Esophagus mucosa (tissue), 1 donor: ENCODE measurements at places on chromosomes 7 and 10.

DNA sequence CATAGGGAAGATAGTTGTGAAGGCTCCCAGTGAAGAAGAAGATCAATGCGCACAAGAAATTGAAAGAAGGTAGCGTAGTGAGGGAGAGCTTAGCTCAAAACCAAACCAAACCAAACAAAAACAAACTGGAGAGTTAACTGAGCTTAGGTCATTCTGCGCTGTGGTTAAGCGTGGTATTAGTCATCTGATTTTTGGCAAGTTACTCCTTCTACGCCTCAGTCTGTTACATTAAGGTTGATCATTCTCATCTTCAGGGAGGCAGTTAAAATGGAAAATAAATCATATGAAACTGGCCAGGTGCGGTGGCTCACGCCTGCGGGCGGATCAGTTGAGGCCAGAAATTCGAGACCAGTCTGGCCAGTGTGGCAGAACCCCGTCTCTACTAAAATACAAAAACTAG is 259.7 kb downstream of the EXOC4 start:
- peak; percentile 49 for ATAC-seq

- peak; percentile 36 for ATAC-seq
Measured at GRCh38 chr10:16520900-16521299, 779 bp downstream of the C1QL3 start.

GRCh38 chr10:68406111-68406814 is 814 bp downstream of the RUFY2 start:
- peak; percentile 53 for ATAC-seq

DNA sequence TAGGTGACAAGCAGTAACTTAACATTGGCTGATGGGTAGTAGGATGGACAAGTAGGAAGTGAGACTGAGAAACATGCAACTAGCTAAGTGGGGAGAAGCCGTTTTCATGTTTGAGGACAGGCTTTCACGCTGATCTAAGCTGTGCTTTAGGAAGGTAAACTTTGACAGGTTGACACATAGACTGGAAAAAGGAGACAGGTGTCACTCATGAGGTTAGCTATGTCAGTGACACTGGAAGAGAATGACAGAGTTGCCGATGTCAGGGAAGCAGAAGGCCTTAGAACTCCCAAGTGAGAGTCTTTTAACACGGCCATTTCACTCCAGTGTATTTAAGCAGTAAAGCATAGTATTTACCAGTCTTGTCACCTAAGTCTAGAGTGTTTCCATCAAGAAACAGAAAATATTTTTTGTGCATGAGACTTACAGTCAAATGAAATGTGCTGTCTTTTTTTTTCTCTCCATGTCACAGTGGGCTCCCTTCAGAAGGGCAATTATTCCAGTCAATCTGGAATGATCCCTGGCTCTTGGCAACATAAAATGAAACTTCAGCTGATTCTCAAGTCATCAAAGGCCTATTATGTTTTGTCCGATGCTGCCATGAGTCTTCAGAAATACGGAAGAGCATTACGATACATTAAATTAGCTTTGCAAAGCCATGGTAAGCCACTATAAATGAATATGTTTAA is 20.6 kb downstream of the EDRF1 start:
- ATAC-seq = no peak

DNA sequence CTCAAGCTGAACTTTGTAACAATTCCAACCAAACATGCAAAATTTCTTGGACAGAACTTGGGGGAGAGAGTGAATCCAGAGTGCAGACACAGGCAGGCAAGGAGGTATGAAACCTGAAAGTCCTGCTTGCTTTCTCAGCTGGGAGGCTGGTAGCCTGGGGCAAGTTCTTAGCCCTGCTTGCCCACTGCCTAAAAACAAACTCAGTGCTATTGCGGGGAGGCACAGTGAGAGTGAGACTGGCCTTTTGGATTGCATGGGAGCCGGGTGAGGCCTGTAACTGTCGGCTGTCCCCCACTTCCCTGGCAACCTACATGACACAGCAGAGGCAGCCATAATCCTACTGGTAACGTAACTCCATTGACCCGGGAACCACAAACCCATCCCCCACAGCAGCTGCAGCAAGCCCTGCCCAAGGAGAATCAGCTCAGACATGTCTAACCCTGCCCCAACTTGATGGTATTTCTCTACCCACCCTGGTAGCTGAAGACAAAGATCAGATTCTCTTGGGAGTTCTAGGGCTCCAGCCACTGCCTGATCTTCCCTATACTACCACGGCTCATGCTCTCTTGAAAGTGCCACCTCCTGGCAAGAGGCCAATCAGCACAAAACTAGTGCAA is 663.6 kb downstream of the GRM8 start:
- no peak for ATAC-seq

- no peak for ATAC-seq
Measured at GRCh38 chr7:16826060-16826459, 21.3 kb upstream of the AGR2 start.

DNA sequence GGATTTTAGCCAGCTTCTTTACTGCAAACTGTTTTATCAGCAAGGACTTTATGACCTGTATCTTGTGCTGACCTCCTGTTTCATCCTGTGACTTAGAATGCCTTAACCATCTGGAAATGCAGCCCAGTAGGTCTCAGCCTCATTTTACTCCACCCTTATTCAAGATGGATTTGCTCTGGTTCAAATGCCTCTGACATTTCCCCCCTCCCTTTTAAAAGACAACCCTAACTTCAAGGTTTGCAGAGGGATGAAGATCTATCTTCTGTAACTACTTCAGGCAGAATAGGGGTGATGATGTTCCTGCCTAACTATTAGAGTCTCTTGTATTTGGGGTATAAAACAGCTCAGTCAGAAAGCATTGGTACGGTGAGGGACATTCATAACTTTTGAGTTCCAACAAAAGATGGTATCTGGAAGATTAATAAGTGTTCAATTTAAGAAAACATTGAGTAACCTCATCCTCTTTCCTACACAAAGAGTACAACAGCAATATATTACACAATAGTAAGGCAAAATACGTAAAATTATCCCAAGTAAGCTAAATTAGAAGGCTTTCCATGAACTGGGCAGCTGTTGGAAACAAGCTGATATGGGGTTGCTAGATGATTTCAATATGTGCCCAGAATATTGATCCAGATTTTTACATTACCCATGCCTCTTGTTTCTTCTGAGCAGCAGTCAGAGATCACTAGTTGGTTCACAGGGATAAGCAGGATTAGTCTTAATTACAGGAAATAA is 40.0 kb upstream of the LRGUK start:
- no peak for ATAC-seq

DNA sequence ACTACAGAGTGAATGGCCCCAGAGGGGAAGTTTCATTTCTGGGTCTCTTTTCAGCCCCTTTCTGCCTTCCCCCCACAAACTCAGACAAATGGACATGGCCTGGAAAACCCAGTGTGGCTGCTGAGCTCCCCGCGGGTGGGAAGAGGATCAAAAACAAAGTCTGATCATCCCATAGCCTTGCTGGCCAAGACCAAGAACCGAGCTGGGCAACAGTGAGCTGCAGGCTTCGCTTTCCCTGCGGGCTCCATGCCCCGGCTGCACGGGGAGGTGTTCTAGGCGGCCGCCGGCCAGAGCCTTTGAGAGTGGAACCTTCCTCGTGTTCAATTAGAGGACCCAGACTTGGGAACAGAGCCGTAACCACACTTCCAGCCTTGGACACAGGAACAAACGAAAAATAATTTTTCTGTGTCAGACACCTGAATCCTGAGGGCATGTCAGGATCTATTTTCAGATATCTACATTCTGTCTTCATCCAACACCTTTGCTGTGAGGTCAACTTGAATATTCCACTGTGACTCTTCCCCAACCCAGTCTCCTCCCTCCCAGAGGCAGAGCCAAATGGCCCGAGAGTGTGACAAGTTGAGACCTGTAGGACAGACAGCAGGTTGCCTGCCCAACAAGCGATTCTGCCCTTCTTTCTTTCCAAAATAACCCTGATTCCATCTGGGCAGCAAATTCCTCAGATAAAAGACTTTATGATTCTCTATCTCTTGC is 26.0 kb downstream of the WDR86 start:
- ATAC-seq = peak; percentile 41

DNA sequence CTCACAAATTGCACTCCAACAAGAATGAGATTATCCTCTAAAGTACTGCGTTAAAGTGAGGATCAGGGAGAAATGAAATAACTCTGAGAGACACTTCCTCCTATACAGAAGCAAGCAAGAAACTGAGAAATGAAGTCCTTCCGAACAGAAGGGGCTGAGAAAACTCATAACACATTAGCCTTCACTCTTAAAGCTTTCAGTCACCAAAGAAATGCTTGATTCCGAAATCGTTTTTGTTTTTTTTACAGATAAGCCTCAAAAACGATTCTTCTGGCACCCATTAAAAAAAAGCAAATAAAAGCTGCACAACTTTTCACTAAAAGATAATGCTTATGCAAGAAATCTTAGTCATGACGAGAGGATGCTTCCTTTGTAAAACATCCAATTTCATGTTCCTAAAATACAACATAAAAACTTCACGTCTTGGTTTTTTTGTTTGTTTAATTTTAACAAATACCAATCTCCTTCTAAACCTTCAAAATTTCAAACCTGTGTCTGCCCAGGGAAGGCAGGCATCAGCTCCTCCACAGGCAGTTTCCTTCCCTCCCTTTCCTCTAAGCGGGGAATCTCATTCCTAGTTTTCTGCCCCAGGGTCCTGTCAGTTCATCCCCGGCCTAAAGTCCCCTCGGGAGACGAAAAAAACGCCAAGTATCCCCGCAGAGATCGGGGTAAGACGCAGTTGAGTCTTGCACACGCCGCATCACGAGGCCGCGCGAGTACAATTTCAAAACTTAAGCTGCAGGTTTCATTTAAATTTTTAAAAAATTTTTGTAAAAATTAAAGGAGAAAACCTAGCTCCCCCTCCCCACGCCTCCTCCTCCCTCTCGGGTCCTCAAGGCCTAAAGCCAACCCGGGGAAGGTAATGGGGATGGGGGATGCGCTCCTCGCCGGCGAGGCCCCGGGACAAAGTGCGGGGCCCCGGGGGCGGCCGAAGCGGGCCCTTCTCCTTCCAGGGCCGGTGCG is 1.1 kb downstream of the BAZ1B start:
- ATAC-seq = no peak

DNA sequence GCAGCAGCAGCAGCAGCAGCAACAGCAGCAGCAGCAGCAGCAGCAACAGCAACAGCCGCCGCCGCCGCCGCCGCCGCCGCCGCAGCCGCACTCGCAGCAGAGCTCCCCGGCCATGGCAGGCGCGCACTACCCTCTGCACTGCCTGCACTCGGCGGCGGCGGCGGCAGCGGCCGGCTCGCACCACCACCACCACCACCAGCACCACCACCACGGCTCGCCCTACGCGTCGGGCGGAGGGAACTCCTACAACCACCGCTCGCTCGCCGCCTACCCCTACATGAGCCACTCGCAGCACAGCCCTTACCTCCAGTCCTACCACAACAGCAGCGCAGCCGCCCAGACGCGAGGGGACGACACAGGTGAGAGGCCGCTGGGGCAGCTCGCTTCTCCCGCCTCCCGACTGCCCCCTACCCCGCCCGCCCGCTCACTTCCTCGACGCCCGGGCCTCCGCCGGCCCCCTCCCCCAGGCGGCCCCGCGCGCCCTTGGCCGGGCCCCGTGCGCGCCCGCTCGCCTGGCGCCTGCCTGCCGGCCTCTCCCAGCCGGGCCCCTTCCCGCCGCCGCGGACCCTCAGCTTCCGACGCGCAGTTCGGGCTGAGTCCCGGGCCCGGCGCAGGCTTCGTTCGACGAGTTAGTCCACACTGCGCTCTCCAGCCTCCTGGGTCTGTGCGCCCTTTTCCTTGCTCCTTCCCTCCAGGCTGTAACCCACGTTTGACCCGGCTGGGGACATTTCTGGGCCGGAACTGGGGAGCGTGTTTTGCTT is 882 bp downstream of the DLX6 start:
- peak; percentile 72 for ATAC-seq

GRCh38 chr10:96288151-96288621 is 16.0 kb upstream of the DNTT start:
- peak; percentile 44 for ATAC-seq

DNA sequence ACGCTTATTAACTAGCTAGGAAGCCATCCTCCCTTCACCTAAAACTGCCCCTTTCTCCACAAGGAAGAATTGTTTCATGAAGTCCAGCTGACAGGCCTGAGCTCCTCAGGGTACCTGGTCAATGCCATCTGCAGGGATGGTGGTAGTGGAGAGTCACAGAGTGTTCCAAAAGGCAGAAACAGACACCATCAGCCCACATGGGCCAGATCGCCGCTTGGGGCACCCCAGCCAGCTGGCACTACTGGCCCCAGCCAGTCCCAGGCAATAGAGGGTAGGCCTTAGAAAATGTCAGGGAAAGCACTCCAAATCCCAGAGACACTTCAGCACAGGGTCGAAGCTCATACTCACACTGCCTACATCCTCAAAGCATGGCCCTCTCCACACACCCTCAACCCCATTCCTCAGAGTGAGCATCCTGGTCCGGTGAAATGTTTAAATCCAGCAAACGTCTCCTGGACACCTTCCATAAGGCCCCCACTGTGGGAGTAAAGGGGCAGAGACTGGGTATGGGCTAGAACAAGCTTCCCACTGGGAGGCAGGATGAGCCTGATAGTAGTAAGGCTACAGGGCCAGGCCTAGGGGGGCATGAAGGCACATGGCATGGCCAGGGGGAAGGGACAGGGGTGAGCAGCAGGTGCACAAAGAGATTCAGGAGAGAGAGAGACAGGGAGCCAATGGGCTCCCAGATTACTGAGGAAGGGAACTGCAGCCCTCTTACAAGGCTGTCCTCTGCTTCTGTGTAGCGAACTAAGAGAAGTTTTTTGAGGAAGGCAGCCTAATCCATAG is 1.9 kb downstream of the LRRC20 start:
- no peak for ATAC-seq

DNA sequence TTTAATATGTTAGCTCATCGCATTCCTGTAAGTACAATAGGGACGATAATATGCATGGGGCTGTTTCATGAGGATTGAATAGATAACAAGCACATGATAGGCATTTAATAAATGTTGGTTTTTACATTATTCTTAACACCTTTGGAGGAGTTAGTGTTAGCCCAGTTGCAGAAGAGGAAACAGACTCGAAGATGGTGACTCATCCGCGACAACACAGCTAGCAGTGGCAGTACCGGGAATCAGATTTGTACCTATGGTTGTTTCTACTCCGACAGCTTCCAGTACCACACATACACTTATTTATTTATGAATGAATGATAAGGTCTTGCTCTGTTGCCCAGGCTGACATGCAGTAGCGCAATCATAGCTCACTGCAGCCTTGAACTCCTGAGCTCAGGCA is 2.9 kb downstream of the LRMDA start:
- ATAC-seq = no peak

DNA sequence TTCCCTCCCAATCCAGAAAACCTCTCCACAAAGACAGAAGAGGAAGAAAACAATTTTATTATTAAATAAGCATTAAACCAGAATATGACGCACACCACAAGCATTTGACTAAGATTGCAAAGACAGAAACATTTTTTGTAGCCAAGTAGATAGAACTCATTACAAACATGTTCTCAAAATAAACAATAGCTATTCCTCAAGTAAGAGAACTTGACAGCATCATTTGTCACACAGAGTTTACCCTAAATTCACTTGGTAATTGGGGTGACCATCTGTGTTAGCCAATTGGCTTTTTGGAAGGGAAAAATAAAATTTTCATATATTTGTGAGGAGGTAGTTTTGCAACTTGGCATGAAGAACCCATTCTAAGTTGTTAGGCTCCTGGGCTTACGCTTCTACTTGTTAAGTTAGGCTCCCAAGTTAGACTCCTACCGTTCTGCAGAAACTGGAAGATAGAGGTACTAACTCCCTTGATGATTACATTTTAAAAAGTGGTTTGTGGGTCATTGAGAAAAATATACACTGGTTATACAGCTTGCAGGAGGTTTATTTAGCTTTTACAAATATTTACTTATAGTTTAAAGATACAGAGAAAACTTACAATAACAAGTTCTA is 618.6 kb upstream of the CNTNAP2 start:
- ATAC-seq = no peak

GRCh38 chr10:103265717-103266329 is 11.1 kb upstream of the INA start:
- peak; percentile 61 for ATAC-seq

- no peak for ATAC-seq
Measured at GRCh38 chr10:21167288-21168010, 270.3 kb upstream of the NEBL start.
